Heart right ventricle (tissue), 16 donors: ENCODE measurements at places on chromosomes 6 and 20. TPM values are rescaled to one million over a fixed set of nuclear protein-coding genes. Genes with fewer than 3 reads are reported as not detected.
A peak's percentile ranks its signal among the peaks of the same experiment; 100 is the strongest.

Gene TMEM200A
- 0.39 TPM for total RNA-seq

Gene PNRC1
- total RNA-seq: 137 TPM

Gene CD93
- total RNA-seq: 48.9 TPM

Gene HLA-DRB1
- 29.2 TPM for total RNA-seq

Gene SRPK1
- total RNA-seq: 15.6 TPM

Gene ENPP5
- 3.3 TPM for total RNA-seq

GRCh38 chr6:3751077-3751729 is at the start of gene PXDC1:
TSS of gene PXDC1 (minus strand) at chr6:3751713. CDS start at chr6:3751531, 182 bp downstream.
- DNase-seq: peak; percentile 41

DNA sequence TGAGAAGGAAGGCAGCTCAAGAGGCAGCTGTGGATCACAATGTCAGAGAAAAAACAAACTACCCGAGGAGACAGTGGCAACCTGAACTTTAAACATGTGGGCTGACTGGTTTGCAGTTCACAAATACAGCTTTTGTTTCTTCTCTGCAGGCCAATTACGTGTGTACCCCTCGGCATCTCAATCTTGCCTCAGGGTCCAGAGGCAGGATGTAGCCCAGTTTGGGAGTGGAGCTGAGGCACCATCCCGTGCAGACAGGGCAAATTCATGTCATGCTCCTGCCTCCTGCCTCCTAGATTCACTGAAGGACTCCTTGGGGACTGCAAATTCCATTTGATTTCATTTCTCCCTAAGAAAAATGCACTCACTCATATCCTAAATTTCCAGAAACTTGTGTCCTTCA is 94.2 kb upstream of the KCNK16 start:
- no peak for DNase-seq

DNA sequence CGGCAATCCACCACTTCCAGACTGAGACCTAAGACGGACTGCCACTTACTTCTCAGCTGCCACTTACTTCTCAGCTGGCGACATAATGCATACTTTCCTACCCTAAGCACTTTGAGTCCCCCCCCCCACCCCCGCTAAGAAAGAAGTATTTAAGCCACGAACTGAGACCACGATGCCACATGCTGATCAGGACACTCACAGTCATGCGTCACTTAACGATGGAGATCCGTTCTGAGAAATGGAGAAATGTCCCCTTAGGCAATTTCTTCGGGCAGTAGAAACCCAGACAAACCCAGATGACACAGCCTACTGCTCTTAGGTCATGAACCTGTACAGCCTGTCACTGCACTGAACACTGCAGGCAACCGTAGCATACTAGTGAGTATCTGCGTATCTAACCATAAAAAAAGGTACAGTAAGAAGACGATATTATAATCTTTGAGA is 690 bp downstream of the IFNGR1 start:
- DNase-seq: peak; percentile 51

DNA sequence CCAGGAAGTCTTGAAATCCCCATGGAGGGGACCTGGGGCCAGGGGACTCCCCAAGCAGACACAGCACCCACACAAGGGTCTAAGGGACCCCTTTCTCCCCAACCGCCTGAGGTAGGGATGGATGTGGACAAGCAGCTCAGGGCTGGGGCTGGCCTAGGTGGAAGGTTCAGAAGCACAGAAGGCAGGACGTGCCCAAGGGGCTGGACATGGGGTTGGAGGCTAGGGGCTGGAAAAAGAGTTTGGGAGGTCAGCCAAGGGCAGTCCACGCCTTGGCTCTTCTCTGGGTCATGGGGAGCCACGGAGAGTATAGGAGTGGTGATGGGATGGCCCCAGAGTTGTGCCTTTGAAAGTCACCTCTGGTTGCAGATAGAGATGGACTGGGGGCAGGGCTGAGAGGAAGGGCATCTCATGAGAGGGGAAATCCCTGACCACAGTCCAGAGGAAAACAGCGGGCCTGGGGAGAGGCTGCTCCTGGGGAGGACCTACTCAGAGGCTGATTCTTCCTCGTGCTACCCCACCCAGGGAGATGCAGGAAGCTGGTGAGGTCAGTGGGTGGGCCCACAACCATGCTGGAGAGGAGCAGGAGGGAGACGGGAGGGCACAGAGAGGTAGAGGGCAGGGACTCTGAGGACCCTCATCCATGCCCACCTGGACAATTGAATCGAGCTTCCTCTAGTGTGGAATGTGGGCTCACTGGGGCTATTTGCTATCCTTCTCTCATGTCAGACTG is 2.5 kb upstream of the HSPA12B start:
- DNase-seq: peak; percentile 31

- no peak for DNase-seq
Observed at GRCh38 chr6:8193541-8193940, 91.2 kb upstream of the EEF1E1 start.

DNA sequence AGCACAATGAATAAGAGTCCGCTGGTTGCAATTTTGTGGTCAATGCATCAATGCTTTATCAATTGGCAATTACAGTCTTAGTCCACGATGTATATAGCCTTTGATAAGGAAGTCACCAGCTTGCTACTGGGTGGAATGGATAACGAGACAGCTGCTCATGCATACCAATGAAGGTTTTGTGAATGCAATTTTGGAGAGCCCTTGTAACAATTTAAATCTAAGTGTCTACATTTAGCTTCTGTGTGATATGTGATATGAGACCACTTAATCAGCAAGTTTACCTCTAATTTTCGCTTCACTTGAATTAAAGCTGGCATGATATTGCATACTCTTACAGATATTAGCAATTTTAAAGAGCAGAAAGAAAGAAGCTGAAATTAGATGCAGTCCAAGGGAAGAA is 543.9 kb downstream of the RNF144B start:
- no peak for DNase-seq

GRCh38 chr6:145017516-145017915 is 717.8 kb downstream of the EPM2A start:
- no peak for DNase-seq

DNA sequence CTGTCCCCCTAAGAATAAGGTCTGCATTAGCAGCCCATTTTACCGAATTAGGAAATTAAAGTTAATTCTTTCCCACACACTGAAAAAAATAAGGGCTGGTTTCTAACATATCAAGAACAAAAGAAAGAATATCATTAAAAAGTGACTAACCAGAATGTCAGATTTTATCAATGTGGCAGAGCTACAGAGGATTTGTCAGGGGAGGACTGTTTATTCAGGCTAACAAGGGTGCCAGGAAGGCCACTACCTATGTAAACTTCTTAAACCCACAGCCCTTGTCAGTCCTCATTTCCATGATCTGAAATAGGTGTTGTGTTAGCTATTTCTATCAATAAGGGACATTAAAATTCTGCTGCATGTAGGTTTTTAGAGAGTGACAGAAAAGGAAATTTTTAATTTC is 76.4 kb downstream of the BACH2 start:
- no peak for DNase-seq

GRCh38 chr20:33119725-33120720 is 40.6 kb downstream of the BPIFB4 start:
- DNase-seq: no peak

GRCh38 chr6:10837009-10837621 is 1.2 kb downstream of the MAK start:
- DNase-seq: peak; percentile 36

DNA sequence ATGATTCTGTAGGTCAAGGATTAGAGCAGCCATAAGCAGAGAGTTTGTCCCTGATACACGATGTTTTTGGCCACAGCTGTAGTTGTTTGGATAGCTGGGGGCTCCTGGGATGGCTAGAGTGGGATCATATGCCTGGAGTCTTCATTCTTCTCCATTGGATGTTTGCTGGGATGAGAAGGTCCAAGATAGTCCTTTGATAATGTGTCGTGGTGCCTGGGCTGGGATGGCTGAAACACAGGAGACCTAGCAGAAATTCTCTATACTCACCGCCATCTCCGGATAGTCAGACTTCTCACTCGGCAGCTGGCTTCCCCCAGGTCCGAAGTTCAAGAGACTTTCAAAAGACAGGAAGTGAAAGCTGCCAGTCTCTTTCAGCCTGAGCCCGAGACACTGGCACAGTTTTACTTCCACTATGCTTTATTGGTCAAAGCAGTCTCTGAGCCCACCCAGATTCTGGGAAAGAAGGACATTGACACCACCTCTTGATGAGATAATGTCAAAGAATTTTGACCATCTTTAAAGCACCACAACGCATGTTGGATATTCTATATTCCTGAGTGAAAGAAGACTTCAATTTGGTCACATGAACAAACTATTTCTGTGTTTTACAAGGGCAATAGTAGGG is 16.0 kb downstream of the MARCKS start:
- peak; percentile 15 for DNase-seq

DNA sequence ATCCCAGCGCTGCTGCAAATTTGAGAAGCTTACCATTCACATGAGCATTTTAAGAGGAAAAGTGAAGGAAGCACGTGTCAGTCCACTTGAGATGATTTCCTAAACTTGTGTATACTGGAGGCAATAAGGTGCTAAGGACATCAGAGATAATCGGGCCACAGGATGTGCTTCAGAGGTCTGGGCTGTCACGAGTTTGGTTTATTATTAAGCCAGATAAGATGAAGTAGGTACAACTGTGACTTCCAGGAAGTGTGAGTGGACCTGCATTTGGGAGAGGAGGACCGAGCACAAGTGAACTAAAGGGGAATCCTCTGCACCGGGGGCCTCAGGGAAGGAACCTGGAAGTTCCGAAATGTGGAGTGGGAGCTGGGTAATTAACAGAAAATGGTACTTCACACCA is 1.4 kb downstream of the SAMD5 start:
- no peak for DNase-seq

DNA sequence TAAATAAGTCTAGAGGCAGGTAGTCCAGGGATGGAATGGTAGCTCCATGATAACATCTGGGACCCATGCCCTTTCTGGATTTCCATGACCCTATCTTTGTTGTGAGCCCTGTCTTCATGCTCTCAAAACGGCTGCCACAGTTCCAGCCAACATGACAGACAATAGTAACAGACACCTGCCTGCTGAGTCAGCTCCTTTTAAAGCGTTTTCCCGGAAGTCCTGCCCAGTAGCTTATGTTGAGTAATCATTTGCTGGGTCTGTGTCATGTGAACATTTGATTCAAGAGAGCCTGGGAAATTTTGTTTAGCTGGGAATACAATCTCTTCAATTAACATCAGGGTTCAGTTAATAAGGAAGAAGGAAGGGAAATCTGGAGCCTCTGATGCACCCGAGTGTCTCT is 262.2 kb upstream of the SULF2 start:
- no peak for DNase-seq

- DNase-seq: no peak
Observed at GRCh38 chr6:82441047-82441855, 77.6 kb downstream of the TPBG start.

DNA sequence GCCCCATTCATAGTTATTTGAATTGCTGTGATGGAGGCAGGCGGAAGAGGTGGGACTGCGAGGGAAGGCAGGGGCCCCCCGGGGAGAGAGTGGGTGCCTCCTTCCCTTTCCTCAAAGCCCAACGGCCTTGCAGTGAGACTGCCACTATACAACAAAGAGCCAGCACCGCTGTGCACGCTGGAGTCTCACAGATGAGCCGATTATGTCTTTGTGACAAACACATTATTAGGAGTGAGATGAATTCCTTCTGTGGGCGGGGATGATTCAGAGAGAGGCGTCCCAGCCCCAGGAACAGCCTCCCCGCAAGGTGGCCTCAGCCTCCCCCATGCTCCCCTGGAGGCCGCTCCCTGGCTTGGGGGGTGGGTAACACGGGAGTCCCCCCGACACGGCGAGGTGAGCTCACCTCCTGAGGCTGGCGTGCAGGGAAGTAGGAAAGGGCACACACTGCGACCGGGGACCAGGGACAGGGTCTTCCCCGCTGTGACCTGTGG is 26.7 kb downstream of the NTSR1 start:
- no peak for DNase-seq

DNA sequence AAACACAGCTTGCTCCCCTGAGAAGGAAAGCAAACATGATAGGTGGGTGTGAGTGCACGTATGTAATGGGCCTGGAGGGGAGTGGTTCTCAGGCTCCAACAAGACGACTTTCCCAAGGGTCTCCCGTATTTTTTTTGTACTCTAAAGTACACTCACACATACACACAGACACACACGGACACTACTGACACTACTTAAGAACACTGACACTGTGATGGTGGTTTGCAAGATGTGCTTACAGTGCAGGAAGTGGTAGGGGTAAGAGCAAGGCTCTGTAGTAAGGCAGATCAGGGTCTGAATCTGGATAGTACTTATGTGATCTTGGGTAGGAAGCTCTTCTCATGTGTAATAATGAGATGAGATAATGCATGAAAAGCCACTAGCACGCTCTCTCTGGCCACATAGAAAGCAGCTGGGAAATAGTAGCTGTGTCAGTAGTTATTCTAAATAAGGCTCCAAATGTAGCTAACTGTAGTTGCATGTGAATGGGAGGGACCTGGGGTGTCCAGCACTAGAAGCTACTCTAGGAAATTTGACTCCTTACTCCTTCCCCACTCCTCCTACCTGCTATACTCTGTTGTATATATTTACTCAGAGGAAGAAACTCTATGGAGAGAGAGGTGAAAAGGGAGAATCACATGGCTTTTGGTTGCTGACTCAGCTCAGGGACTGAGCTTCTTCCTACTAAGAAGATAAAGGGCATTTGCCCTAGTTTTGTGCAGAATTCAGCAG is 8.4 kb upstream of the ZBTB24 start:
- no peak for DNase-seq

- DNase-seq: no peak
Observed at GRCh38 chr6:166476634-166477215, 94.0 kb upstream of the MPC1 start.

DNA sequence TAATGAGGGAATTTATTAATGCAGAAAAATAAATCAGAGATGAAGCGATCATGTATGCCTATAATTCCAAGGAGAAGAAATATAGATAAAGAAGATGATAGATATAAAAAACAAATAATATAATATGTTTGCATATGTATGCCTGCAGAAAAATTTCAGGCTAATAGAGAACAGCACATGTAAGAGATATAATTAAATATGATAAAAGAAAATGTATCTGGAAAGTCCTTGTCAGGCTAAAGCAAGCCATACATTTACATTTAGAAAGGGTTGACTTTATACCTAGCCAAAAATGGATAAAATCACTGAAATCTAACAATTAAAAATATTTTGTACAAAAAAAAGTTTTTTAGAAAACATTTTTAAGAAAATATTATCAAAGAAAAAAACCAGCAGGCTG is 454.1 kb downstream of the C6orf118 start:
- no peak for DNase-seq

DNA sequence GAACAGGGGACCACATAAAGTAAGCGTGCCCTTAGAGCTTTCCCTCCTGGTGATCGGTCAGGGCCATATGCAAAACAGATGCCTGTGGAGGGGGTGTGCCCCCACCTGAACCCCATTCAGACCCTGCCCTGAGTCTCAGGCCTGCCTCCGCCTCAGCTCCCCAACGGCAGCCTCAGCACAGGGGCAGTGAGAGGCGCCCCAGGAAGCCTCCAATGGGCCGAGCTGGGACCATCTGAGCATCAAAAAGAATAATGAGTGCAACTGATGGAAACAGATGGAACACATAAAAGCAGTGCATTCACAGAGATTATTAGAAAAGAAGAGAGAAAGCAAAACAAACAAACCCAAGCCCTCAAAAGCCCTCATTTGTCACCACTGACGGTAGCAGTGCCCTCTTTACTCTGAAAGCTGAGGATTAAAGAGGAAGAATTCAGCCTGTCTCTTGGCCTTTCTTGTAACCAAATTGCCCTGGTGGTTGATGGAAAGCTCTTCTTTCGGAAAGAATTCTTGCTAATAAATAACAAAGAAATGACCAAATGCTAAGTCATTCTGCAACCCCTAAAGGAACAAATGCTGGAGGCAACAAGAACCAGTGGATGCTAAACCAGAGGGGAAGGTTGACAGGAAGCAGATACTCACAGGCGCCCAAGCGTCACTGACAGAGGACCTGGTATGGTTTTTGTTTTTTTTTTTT is 6.8 kb downstream of the ADISSP start:
- DNase-seq: no peak
